ENCODE measurements at places on chromosomes 1 and 21. TPM values are rescaled to one million over a fixed set of nuclear protein-coding genes. Genes with fewer than 3 reads are reported as not detected.

DNA sequence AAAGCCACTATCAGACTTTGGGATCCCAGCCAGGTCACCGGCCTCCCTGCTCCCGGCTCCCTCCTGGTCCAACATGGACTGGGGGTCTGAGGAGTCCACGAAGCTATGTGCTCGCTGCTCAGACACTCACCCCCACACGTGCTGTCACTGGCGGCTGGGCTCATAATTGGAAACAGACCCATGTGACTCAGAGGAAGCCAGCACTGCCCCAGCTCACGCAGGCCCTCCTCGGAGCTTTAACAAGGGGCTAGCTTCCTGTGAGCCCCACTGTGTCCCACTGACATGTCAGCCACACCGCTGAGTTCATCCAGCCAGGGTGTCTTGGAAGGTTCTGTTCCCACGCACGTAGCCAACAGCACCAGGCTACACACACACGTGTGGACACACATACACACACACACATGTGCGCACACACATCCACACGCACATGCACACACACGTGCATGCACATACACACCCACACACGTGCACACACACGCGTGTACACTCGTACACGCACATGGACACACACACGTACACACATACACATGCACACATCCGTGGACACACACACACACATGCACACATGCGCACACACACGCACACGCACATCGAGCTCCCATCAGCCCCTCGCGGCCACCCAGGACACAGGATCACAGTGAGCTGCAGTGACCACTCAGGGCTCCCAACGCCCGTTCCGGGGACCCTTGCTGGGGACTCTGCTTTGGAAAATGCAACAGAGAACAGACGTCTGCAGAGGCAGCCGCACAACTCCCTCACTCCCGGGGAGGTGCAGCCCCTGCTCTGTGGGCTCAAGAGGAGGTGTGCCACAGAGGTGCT, 18.4 kb upstream of the COL6A2 start:
- peak; percentile 66 for DNase-seq

DNA sequence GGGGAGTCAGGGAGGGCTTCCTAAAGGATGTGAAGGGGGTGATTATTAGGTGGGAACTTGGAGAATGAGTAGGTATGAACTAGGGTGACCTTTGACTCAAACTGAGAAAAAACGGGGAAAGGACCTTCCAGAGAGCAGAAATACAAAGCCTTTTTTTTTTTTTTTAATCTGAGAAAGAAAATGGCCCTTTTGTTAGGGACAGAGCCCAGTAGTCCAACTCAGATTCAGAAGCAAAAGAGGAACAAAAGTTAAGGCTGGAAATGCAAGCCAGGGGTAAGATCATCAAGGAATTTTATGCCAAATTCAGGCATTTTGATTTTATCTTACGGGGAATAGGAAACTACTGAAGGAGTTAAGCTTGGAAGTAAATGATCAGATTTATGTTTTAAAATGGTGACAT, 96.0 kb upstream of the SMYD2 start:
- no peak for DNase-seq

Gene CDC14A
- 13.9 TPM for total RNA-seq

Gene RRP15
- total RNA-seq, result 13.8 TPM

Measured in left lung (tissue), 14 donors.